Stimulated activated CD4-positive, alpha-beta T cell treated with anti-CD3 and anti-CD28 coated beads, Interleukin-1b, Interleukin-23, amount 100 ng/mL, for 1 hour (primary cell): ENCODE measurements at places on chromosomes 7 and 10.

GRCh38 chr7:154484943-154485342, 432.7 kb downstream of the DPP6 start:
- no peak for DNase-seq

DNA sequence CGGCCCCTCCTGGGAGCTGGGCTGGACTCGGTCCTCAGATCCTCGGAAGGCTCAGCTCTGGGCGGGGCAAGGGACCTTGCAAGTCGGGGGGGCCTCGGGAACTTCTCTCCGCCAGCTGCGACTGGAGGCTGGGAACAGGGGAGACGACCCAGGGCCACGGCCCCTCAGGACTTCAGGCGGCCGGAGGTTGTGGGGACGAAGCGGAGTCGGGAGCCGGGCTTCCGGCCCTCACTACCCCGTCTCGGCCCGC, 2.6 kb downstream of the ADIRF start:
- no peak for DNase-seq

GRCh38 chr10:86758189-86759072, 2.0 kb downstream of the BMPR1A start:
- DNase-seq = no peak

- DNase-seq = peak; percentile 57
Measured at GRCh38 chr7:149147072-149147751, at the start of gene ZNF398. Gene ZNF398, plus strand, starts transcription at chr7:149147453. Its CDS starts 290 bp downstream, at chr7:149147743.

- no peak for DNase-seq
Measured at GRCh38 chr7:53984776-53985175, 557.4 kb upstream of the VSTM2A start.
